HepG2 (cell line): ENCODE measurements at places on chromosomes 1 and 21. TPM values are rescaled to one million over a fixed set of nuclear protein-coding genes. Genes with fewer than 3 reads are reported as not detected.

Gene ESRRG
- not detected in 2 replicates for polyA plus RNA-seq

Gene TTC34
- polyA plus RNA-seq, result 0.11 and 0.13 TPM in 2 replicates

Gene RGS7
- not detected in 2 replicates for polyA plus RNA-seq

Gene OR2L5
- not detected in 2 replicates for polyA plus RNA-seq

Gene RYR2
- polyA plus RNA-seq, result not detected in 2 replicates

Gene WNT2B
- polyA plus RNA-seq, result 0.32 and 0.69 TPM in 2 replicates

Gene SH2D1B
- not detected in 2 replicates for polyA plus RNA-seq

Gene C1orf185
- not detected in 2 replicates for polyA plus RNA-seq

Gene JAM2
- polyA plus RNA-seq, result 0.04 and 0.07 TPM in 2 replicates

GRCh38 chr1:226649244-226649643 lies 89.8 kb downstream of the ITPKB start:
- DNase-seq, result no peak

- DNase-seq, result no peak
Observed at GRCh38 chr1:103900005-103900404, 150.3 kb downstream of the AMY1C start.

GRCh38 chr1:225940385-225941151 lies 452 bp downstream of the LEFTY2 start:
- DNase-seq, result no peak

DNA sequence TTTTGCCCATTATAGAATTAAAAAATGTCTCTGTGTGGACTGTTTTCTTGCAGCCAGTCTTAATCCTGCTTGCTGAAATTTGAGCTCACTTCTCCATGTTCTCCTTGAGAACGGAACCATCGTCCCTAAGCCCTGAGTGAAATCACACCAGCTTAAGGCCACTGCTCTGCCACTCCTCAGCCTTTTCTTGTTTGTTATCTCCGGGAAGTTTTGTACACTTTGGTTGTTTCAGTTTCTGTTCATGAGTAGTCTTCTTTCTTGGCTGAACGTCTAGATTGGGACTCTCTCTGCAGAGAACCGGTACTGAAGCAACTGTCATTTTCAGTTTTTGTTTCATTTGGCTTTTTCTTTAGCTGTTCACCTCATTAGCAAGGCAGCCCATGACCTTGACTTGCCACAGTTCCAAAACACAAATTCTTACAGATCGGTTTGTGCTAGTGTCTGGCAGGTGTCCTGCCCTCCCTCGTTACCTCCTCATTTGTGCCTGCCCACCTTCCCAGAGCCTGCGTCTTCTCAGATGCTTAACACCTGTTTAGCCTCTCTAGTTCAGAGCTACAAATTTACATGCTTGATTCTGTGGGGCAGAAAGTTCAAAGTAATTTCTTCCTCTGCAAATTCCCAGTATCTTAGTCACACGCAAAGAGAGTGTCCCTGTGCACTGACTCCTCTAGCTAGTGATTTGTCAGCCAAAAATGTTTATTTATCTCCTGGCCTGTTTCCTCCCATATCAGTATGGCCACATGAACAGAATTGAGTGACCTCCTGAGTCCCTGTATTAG lies 12.4 kb downstream of the PSEN2 start:
- DNase-seq, result no peak

GRCh38 chr1:72547412-72547811 lies 265.1 kb upstream of the NEGR1 start:
- no peak for DNase-seq

GRCh38 chr1:17197696-17198095 lies 7.2 kb upstream of the PADI1 start:
- DNase-seq, result no peak

DNA sequence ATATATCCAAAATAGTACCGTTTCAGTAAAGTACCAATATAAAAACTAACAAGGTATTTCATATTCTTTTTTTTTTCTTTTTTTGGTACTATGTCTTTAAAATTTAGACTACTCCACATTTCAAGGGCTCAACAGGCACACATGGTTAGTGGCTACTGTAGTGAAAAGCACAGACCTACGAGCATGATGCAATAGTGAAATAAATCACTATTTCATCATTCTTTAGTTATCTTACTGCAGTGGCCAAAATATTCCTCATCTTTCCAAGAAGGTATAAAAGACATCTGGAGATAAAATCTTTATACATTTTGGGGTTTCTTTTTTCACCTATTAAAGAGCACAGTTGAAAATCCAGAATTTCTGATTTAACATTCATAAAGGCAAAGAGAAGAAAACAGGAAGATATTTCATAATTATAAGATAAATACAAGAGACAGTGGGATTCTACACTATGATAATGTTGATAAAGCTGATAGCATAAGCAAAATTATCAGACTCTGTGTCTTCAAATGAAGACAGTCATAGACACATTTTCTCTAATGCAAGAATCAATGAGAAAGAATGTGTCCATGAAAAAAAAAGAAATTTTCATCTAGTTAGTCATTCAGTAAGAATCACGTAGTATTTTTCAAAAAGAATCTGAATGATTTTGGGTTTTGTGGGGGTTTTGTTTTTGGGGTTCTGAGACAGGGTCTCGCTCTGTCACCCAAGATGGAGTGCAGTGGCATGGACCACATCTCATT lies 41.9 kb downstream of the CEP170 start:
- no peak for DNase-seq

DNA sequence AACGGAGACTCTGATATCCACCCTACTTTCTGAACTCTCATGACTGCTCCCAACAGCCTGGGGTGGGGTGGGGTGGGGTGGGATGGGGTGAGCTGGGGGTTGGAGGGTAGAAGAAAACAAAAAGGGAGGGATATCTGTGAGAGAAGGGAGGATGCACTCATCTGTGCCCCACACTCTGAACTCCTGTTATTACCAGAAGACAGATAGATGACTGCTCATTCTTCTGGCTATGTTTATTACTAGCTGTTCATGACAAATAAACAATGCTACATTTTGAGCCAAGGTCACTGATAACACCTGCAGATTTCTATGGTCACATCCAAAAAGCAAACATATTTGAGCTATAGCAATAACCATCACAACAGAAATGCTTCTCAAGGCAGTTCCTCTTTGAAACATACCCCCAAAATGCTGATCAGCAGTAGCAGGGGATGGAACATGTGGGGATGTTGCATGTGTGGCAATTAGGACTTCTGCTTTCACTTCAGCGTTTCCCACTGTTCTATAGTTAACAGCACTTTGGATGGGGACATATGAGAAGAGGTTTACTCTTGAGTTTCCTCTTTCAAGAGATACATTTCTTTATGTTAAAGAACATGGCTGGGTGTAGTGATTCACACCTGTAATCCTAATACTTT lies 43.3 kb downstream of the GPR3 start:
- no peak for DNase-seq

DNA sequence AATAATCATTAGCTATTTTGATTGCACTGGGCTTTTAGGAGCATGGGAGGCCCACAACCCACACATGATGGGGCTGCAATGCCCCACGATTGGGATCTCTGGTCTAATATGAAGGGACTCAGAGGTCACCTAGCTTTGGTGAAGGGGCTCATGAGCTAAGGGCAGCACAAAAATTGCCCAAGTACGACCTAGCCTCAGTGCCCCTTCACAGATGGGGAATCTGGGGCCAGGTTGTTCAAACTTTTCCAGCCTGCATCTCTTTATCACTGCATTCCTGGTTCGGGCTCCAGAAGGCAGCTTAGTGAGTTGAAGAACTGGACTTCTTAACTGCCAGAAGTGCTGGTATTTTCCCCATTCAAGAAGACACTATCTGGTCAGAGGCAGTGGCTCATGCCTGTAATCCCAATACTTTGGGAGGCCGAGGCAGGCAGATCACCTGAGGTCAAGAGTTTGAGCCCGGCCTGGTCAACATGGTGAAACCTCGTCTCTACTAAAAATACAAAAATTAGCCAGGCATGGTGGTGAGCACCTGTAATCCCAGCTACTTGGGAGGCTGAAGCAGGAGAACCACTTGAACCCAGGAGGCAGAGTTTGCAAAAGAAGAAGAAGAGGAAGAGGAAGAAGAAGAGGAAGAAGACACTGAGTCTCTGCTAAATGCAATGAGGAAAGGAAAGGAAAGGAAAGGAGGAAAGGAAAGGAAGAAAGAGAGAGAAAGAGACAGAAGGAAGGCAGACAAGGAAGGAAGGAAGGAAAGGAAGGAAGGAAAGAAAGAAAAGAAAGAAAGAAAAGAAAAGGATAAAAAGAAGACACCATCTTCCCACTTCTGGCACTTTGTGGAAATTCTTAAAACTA lies 258.5 kb upstream of the IRF2BP2 start:
- DNase-seq, result no peak

DNA sequence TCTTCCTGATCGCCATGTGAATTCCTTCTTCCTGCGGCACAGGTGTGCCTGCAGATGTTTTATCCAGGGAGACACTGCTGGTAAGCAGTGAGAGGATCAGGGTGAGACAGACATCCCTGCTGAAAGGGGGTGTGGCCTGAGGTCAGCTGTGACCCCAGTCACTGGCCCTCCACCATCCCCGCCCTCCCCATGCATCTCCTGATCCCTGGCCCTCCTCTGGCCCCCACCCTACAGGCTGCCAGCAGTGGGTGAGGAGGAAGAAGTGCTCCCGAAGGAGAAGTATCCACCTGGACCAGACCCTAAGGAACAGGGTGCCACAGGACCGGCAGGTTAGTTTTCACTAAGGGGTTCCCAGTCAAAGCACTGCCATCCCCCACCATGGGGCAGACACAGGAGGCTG lies 85.3 kb downstream of the GLIS1 start:
- no peak for DNase-seq

- DNase-seq, result no peak
Observed at GRCh38 chr1:158002631-158003405, 9.4 kb downstream of the KIRREL1 start.

GRCh38 chr1:40389322-40389803 lies 15.8 kb downstream of the SMAP2 start:
- DNase-seq, result no peak

DNA sequence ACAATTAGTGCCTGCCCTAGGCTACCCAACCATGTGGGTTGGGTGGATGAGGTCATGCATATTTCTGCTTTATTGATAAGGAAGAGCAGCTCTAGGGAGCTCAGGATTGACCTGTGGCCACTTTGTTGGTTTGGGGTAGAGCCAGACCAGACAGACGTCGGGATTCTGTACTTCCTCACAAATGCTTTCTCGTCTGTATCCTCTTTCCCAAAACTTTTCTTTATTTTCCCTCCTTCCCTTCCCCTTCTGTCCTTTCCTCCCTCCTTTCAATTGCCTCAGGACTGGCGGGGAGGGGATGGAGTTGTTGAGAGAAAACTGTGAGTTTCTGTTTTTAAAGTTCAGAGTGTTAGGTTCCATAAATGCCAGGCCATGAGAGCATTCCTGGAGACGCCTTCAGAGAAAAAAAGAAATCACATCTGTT lies 68.0 kb downstream of the UCK2 start:
- no peak for DNase-seq

- DNase-seq, result no peak
Observed at GRCh38 chr1:64822621-64823020, 77.7 kb downstream of the RAVER2 start.

GRCh38 chr1:3141129-3141528 lies 72.1 kb downstream of the PRDM16 start:
- DNase-seq, result no peak

DNA sequence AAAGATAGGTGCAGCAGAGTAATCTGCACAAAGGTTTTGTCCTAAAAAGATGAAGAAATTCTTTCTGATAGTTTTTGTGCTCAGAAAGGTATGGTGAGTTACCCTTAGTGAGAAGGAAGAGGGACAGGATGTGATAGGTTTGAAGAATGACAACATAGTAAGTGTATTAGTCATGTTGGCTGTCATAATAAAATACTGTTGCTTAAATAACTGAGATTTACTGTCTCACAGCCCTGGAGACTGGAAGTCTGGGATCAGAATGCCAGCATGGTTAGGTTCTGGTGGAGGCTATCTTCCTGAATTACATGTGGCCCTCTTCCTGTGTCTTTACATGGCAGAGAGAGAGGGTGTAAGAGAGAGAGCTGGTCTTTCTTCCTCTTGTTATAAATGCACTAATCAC lies 965.2 kb downstream of the TTLL7 start:
- DNase-seq, result no peak

- DNase-seq, result no peak
Observed at GRCh38 chr21:42277593-42277992, 37.6 kb downstream of the TFF3 start.

GRCh38 chr21:43308101-43308814 lies 118.7 kb downstream of the SIK1 start:
- no peak for DNase-seq

- DNase-seq, result no peak
Observed at GRCh38 chr21:45132841-45133573, 58.6 kb downstream of the ADARB1 start.

DNA sequence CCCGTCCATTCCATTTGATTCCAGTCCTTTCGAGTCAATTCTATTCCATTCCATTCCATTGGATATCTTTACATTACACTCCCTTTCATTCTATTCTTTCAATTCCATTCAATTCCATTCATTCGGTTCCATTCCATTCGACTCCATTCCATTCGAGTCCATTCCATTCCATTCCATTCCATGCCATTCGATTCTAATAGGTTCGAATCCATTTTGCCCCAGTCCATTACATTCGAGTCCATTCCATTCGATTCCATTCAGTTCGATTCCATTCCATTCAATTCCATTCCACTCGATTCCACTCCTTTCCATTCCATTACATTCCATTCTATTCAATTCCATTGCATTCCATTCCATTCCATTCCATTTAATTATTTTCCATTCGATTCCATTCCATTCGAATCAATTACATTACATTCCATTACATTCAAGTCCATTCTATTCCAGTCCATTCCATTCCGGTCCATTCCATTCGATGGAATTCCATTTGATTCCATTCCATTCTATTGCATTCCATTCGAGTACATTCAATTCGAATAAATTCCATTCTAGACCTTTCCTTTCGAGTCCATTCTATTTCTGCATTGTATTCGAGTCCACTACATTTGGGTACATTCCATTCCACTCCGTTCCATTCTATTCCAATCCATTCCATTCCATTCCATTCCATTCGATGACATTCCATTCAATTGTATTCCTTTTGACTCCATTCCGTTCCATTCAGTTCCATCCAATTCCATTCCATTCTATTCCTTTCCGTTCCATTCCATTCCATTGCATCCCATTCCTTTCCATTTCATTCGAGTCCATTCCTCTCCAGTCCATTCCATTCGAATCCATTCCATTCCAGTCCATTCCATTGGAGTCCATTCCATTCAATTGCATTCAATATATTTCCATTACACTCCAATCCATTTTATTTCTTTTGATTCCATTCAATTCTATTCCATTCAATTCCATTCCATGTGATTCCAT lies 2604.8 kb upstream of the TPTE start:
- no peak for DNase-seq

- peak; percentile 19 for DNase-seq
Observed at GRCh38 chr1:173502104-173502503, 25.0 kb downstream of the PRDX6 start.

GRCh38 chr1:83102630-83103071 lies 896.3 kb downstream of the TTLL7 start:
- no peak for DNase-seq
